ENCODE measurements at places on chromosomes 5 and 9. TPM values are rescaled to one million over a fixed set of nuclear protein-coding genes. Genes with fewer than 3 reads are reported as not detected.

GRCh38 chr9:83937861-83938455 lies 16.7 kb upstream of the KIF27 start:
- no peak for DNase-seq
- no peaks in the 10 kb centered on the region for H3K36me3 ChIP-seq
- H3K4me3 ChIP-seq, result no peak overlapping the region
- H3K27ac ChIP-seq, result no peak overlapping the region
- no peaks in the 10 kb centered on the region for H3K27me3 ChIP-seq
- no peaks in the 10 kb centered on the region for H3K4me1 ChIP-seq

DNA sequence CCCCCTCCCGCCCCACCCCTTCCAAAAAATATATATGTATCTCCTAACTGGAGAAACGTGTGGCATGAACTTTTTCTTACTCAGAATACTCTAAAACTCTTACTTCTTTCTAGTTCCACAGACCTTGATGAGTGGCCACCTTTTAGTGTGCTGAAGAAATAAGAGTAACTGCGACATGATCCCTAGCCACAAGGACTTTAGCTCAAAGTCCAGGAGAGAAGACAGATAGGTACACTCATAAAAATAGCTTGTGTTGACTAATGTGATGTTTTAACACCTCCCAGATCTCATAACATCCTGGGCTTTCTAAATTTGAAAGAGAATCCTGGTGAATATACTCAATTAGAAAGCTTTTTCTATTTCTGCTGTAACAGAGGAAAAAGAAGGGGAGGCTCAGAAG lies 1005.0 kb upstream of the DMAC1 start:
- DNase-seq, result no peak
- H3K4me3 ChIP-seq, result no peak overlapping the region
- no peak overlapping the region for H3K27ac ChIP-seq
- no peaks in the 10 kb centered on the region for H3K4me1 ChIP-seq

- no peak for DNase-seq
- no peaks in the 10 kb centered on the region for H3K27me3 ChIP-seq
- no peak overlapping the region for H3K4me3 ChIP-seq
- peaks cover 2% of the 10 kb centered on the region for H3K4me1 ChIP-seq
- H3K36me3 ChIP-seq, result no peaks in the 10 kb centered on the region
These were observed 186.7 kb downstream of the DCP2 start for GRCh38 chr5:113163328-113163727.

GRCh38 chr9:17824191-17824590 lies 245.3 kb downstream of the SH3GL2 start:
- H3K4me1 ChIP-seq, result no peaks in the 10 kb centered on the region
- no peaks in the 10 kb centered on the region for H3K36me3 ChIP-seq

GRCh38 chr9:84174486-84174885 lies 166.1 kb downstream of the SLC28A3 start:
- DNase-seq, result no peak
- no peak overlapping the region for H3K4me3 ChIP-seq
- no peak overlapping the region for H3K27ac ChIP-seq
- no peaks in the 10 kb centered on the region for H3K27me3 ChIP-seq
- no peaks in the 10 kb centered on the region for H3K36me3 ChIP-seq
- H3K4me1 ChIP-seq, result no peaks in the 10 kb centered on the region

DNA sequence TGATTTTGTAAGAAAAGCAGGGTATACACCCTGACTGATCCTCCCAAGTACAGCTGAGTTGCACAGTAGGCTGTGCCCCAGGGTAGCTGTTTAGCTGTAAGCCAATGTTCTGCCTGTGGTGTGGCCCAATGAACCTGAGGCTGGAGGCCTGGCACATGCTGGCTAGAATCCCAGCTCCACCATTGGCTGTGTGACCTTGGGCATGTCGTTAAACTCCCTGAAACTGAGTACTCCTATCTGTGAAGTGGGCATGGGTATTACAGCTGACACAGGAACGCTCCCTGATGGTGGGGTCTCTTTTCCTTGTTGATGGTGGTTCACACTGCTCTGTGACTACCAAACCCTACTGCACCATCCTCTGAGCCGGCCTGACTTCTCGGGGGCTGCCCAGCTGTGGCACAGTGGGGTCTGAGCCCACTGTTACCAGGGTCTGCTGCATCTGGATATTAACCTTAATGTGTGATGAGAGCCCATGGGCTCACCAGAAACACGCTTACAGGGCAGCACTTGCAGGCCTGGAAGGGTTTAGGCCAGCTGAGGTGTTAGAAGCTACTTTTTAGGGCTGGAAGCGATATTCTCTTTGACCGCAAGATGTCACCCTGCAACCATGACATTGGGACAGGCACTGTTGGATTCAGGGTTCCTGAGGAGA lies 7.0 kb upstream of the GADD45G start:
- no peaks in the 10 kb centered on the region for H3K27me3 ChIP-seq
- no peak overlapping the region for H3K27ac ChIP-seq
- H3K4me3 ChIP-seq, result no peak overlapping the region
- H3K4me1 ChIP-seq, result no peaks in the 10 kb centered on the region
- H3K36me3 ChIP-seq, result no peaks in the 10 kb centered on the region

The PDE6A gene
- not detected for total RNA-seq

The SLC1A3 gene
- total RNA-seq, result 12.4 TPM

The EIF4EBP3 gene
- total RNA-seq, result 5.4 TPM
